ENCODE measurements at places on chromosomes 5 and 9.
A peak's percentile ranks its signal among the peaks of the same experiment; 100 is the strongest.

DNA sequence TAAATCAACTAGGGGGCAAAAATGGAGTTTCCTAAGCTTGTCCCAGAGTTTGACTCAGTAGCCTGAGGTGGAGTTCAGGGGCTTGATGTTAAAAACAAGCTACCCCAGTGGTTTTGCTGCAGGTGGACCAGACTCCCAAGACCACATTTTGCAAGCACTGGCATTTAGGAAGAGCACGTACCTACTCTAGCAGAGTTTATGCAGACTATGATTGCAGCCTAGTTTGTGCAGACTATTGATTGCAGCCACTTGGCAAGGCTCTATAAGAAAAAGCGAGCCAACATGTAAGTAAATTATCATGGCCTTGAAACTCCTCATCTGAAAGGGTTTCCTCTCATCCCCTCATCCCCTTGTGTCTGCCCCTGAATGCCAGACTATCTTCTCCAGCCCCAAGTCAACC lies 102.0 kb upstream of the CCDC152 start:
- DNase-seq = no peak

DNA sequence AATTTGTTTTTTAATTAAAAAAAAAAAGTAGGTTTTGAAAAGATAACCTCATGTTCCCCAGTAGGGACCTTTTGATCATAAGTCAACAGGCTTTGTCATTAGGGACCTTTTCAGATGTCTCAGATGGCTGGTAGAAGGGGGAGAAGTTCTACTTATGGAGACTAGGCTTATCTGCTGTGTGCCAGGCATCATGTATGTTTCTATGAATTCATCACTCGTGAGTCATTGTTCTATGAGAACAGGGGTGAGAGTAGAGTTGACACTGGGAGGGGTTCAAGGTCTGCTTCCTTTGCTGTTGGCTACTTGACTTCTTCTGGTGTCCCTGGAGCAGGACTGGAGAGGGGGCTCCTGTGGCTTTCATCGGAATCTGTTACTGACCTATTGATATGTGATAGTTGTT lies 138.8 kb downstream of the KDM4C start:
- no peak for DNase-seq

DNA sequence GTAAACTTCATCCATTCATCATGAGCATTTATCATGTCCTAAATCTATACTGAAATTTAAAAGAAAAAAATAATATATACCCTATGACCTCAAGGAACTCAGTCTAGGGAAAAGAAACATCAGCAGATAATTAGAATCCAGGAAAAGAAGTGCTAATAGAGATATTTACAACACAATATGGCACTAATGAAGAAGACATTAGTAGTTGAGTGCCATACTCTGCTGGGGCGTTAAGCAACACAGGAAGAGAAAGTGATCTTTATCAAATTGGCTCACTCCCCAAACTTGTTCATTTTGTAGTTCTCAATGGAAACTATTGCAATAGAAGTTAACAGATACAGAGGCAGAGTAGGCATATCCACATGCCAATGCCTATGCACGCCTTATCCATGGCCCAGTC lies 27.5 kb downstream of the GABRA6 start:
- no peak for DNase-seq

- peak; percentile 85 for DNase-seq
Observed at GRCh38 chr5:10301842-10302610, 5.7 kb downstream of the CMBL start.

DNA sequence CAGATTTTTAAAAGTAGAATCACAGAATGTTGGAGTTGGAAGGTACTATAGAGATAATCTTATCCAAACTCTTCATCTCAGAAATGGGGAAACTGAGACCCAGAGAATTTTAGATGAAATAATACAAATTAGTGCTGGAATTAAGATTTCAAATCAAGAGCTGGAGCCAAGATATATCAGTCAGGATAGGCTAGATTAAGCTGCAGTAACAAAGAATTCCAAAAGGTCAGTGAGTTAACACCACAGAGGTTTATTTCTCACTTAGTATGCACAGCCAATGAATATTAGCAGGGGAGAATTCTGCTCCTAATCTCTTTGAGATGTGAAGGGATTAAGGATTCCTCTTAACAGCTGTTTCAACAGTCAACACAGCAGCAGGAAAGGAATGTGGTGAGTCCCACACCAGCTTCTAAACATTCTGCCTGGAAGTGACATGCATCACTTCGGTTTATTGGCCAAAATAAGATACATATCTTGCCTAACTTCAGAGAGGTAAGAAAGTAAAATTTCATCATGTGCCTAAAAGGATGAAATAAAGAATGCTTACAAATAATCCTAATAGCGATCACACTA lies 136.8 kb downstream of the FRMD3 start:
- no peak for DNase-seq

DNA sequence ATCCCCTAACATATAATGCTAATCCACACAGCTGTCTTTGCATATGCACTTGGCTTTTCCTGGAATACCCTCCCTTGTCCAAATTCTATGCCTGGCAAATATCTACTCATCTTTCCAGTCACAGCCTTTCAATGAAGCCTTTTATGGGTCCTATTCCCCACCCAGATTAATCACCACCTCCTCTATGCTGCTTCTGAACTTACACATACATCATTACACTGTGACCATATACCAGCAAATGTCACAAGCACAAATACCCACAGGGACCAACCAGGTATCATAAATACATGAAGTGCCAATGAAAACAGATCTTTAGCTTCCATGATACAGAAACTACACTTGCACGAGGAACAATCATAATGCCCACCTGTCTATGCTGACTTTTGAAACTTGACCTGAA lies 22.3 kb downstream of the LPAR1 start:
- no peak for DNase-seq
